ENCODE measurements at places on chromosomes 2 and 18.

- no peak for DNase-seq
These were observed 869 bp downstream of the USP40 start for GRCh38 chr2:233565685-233566140.

- DNase-seq = no peak
These were observed 261.7 kb upstream of the SLC39A10 start for GRCh38 chr2:195395362-195395761.

DNA sequence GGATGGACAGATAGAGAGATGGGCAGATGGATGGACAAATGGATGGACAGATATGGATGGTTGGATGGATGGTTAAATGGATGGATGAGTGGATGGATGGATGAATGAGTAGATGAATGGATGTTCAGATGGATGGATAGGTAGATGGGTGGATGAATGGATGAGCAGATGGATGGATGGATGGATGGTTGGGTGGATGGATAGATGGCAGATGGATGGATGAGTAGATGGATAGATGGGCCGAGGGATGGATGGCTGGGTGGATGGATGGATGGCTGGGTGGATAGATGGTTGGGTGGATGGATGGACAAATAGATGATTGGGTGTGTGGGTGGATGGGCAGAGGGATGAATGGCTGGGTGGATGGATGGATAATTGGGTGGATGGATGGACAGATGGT, 98.9 kb upstream of the OTOS start:
- no peak for DNase-seq

GRCh38 chr2:212908031-212908430, 243.4 kb downstream of the IKZF2 start:
- DNase-seq = no peak

DNA sequence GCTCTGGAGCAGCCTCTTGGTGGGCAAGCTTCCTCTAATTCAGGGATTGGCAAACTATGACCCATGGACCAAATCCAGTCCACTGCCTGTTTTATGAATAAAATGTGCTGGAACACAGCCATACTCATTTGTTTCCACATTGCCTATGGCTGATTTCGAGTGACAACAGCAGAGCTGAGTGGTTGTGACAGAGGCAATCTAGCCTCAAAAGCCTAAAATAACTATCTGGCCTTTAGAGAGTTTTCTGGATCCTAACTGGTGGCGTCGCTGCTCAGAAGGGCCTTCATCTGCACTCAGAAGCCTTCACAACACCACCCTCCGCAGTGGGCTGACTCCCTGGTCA, 147.1 kb downstream of the CCBE1 start:
- DNase-seq = no peak

GRCh38 chr2:216090369-216090786, 8.7 kb downstream of the TMEM169 start:
- DNase-seq = no peak

GRCh38 chr18:68060871-68061270, 544.4 kb upstream of the DSEL start:
- no peak for DNase-seq

DNA sequence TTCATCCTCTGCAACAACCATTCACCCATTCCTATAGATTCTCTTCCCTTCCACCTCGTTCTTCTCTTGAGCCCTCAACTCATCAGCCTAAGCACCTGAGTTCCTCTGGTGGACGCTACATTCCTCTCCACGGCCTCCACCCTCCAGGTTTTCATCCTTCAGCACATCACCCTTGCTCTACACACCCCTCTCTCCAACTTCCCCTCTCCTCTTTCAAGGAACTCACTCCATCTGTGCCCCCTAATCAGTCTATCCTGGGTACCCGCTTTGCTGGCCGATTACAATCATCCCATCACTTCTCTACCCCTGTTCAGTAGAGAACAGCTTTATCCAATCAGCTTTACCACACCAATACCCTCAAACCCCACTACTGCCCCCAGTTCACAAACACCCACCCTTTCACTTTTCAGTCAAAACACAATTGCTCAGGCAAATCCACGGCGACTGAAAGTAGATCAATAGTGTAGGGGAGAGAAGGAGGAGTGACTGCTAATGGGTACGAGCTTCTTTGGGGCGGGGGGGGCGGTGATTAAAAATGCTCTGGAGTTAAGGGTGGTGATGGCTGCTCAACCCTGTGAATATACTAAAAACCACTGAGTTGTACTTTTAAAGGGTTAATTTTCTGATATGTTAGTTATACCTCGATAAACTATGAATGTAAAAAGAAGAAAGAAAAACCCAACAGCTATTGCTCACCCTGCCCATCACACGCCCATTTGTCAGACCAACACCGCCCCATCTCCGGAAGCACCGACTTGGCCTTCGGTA, 857 bp downstream of the DYM start:
- DNase-seq = no peak

- no peak for DNase-seq
These were observed 45.8 kb upstream of the TANC1 start for GRCh38 chr2:158922601-158923000.

GRCh38 chr2:66730441-66730840, 295.5 kb downstream of the MEIS1 start:
- DNase-seq = no peak

GRCh38 chr2:10392548-10392947, 55.6 kb downstream of the ODC1 start:
- DNase-seq = no peak

GRCh38 chr2:224682134-224682533, 34.0 kb downstream of the CCDC195 start:
- no peak for DNase-seq
